Stimulated activated CD4-positive, alpha-beta T cell treated with anti-CD3 and anti-CD28 coated beads, Interleukin-12 subunit alpha, Interleukin-12 subunit beta, amount 100 ng/mL, for 24 hours (primary cell): ENCODE measurements at places on chromosomes 12 and 14.

DNA sequence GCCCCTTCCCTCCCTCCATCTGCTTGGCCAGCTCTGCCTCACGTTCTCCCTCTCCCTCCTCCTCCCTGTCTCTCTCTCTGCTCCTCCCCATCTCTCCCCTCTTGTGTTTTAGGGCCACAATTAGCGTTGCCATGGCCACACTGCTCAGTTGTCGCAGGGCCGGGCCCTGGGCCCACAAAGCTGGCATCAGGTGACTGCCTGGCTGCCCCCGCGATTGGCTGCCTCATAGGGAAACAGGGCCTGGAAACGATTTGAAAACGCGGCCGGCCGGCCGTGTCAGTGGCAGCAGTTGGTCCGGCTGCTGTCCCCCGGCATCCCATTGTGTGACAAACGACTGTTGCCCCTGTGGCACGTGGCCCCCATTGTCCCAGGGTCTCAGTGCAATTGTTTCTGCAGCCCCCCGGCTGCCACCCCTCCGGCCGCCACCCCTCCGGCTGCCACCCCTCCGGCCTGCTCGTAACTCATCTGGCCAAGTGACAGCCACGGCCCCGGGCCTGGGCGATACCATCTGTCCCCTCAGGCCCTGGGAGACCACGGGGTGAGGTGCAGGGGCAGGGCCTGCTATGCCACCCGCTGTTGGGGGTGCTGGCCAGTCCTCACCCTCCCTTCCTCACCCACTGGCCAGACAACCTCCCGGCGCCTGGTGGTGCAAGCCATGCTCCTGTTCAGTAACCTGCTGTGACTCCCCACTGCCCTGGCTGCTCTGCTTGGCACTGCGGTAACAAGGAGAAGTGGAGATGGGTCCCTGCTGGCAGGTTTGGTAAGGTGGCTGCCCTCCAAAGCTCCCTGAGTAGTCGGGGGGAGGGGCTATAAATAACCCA lies 17.4 kb downstream of the FOXN4 start:
- no peak for DNase-seq

DNA sequence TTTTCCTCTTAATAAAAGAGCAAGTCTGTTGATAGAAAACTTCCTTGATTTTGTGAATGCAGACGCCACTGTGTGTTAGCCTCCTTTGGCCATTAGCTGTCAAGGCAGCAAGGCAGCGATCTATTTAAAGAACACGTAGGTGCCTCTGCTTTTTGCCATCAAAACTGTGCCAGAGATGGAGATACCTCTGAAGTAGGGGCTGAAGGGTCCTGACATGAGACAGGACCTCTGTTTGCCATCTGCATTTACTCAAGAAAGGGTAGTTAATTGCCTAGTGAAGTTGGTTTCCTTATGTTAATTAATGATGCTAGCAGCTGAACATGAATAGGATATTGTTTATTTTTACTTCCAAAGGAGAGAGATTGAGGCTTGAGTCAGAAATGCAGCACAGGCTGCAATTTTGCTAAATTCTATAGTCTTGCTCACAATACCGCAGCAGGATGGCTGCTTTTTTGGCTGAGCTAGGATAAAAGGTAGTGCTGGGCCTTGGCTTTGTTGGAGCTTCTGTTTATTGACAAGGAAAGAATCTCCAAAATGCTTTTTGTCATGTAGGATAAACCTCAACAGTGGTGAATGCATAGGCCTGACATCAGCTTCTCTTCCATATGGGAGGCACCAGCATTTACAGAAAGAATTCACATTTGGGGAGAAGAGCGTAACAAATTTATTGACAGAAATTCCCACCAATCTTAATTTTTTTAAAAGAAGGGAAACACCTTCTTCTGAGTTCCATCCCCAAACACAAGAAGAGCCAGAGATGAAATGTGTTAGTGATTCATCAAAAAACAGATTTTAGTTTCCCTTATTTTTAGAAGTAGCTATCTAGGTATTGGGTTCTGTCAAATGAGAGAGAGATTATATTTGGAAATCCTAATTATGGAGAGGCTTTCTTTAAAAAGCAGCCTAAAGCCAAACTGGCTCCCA lies 13.9 kb upstream of the RPH3A start:
- DNase-seq: no peak

GRCh38 chr12:67772267-67773169 lies 124.0 kb downstream of the DYRK2 start:
- no peak for DNase-seq

- DNase-seq: no peak
These were observed 269.3 kb downstream of the DAD1 start for GRCh38 chr14:22319526-22320361.

- DNase-seq: no peak
These were observed 75.9 kb downstream of the PTPN21 start for GRCh38 chr14:88478931-88479330.

DNA sequence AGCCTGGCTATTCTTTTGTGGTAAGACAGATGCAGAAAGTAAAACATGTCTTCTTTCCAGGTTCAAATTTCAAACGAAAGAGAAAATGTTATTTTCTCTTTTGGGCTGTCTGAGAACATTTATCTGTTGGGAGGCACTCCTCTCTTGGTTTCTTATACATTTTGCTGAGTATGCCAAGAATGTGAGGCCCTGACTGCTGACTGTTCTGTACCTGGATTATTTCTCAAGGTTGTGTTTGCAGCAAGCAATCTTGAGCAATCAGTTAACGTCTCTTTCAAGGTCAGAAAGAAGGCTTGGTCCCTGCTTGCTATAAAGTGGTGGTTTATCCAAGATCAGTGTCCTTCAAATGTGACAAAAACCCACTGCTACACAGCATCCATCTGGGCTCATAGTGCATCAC lies 9.8 kb downstream of the SSTR1 start:
- DNase-seq: no peak

GRCh38 chr12:55737581-55738122 lies 5.3 kb upstream of the GDF11 start:
- no peak for DNase-seq

DNA sequence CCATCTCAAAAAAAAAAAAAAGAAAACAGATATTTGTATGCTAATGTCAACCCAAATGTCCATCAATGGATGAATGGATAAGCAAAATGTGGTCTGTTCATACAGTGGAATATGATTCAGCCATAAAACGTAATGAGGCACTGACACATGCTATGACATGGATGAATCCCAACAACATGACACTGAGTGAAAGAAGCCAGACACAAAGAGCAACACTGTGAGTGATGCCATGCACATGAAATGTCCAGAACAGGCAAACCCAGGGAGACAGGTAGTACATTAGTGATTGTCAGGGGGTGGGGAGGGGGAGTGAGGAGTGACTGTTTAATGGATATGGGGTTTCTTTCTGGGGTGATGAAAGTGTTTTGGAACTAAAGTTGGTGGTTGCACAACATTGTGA lies 50.2 kb downstream of the ARL6IP4 start:
- DNase-seq: no peak

GRCh38 chr14:60508363-60508706 lies 611 bp upstream of the SIX6 start:
- no peak for DNase-seq

- DNase-seq: no peak
These were observed 691.4 kb upstream of the TBX3 start for GRCh38 chr12:115375186-115375991.

GRCh38 chr12:99834710-99835109 lies 150.0 kb downstream of the ANKS1B start:
- no peak for DNase-seq

DNA sequence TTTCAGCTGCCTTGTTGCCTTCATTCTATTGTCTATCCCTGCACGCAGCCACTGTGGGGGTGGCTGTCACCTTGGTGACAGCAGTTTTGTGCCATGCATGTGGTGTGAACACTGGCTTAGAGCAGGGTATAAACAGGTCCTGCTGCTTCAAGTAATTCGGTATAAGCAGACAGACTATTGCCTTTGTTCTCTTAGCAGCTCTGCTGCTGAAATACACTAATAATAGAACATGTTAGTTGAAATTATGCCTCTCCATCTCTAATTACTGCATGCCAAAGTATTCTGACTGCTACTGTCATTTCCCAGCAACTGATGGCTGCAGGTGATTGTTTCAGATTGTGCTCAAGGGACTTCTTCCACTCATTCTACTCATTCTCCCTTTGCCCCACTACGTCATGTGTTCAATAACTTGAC lies 34.6 kb downstream of the PTPRO start:
- DNase-seq: no peak

DNA sequence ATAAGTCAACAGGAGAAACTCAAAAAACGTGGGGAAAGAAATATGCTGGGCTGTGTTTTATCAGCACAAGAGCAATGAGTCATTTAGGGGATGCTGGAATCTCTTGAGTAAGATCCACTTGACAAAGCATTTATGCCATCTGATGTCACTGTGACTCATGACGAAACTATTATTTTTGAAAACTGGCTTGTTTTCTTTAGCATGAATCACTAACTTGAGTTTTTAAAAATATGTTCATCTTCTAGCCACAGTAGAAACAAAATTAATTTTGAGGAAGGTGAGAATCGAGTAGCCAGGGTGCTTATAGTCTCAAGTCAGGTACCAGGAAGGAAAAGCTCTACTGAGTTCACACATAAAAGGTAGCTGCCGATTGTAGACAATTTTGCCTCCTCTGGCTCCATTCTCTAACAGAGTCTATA lies 456.2 kb upstream of the MGAT4C start:
- no peak for DNase-seq

DNA sequence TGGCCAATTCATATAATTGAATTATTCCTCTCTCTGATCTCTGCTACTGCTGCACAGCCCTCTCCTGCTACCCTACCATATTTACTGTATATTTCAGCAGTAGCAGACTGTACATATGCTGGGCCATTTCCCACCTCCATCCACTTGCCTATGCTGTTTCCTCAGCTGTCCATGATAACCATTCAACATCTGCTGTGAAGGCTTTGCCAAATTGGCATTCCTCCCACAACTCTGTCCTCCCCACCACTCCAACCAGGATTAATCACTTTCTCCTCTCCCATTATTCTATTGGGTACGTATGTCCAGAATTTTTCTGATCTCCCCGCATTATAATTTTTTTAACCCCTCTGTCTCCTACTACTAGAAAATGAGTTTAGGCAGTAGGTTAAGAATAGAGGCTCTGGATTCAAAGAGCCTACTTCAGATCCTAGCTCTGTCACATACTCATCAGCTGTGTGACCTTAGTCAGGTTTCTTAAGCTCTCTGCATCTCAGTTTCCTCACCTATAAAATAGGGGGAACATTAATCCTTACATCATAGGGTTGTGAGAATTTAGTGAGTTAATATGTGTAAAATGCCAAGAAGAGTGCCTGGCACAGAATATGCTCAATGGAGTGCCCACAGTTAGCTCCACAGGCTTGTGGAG lies 123.3 kb downstream of the KICS2 start:
- no peak for DNase-seq

DNA sequence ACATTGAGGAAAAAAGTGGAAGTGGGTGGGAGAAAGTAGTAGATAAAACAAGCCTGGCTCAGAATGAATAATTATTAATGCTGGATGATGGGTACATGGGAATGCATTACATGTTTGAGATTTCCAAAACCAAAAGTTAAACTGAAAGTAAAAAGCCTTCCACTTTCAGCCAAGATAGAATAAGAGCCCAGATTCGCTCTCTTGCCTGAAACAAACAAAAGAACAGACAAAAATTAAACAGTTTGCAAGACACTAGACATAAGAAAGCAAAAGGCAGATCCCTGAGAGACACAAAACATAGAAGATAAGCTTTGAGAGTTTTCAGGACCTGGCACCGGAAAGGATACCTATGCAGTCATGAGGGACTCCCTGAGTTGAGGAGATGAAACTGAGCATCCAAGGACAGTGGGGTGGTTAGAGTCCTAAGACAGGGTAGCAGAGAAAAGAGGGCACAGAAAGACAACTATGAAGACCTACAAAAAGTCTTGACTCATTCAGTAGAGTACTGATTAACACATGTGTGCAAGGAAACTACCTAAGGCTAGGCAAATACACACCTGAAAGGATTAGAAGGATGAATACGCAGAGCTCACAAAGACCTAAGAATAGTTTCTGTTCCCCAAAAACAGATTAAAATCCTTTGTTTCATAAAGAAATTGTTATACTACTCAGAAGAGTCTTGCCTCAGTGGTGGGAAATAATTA lies 54.1 kb downstream of the CEP83 start:
- no peak for DNase-seq

GRCh38 chr12:6960593-6961277 lies 9.6 kb downstream of the PTPN6 start:
- no peak for DNase-seq

DNA sequence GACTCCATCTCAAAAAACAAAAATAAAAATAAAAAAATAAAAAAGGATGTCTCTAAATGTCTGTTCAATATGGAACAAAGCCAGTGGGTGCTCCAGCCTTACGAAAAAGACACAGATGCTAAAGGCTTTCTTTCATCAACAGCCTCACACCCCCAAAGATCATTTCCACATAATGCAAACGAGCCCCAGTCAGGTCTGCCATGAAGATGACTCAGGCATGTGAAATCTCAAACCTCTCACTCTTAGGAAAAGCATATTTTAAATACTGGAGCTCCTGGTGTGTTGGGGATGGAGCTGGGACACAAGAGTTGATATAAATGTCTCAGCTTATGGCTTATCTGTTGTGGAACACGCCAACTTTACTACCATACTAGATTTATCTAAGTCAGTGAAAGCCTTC lies 49.9 kb upstream of the PLXNC1 start:
- DNase-seq: no peak
